ENCODE measurements at places on chromosomes 3 and 15.

DNA sequence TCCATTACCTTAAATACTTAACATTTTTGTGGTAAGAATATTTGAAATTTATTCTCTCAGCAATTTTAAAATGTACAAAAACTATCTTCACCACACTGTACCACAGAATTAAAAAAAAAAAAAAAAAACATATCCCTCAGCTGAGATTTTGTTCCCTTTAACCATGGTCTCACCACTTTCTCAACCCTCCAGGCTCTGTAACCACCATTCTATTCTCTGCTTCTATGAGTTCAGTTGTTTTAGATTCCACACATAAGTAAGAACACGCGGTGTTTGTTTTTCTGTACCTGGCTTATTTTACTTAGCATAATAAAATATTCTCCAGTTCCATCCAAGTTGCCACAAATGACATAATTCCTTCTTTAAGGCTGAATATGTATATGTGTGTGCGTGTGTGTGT is 41.5 kb downstream of the CSNK1G1 start:
- no peak for DNase-seq

- no peak for DNase-seq
These were observed 43.7 kb upstream of the NDUFB4 start for GRCh38 chr3:120552184-120553172.

- DNase-seq: no peak
These were observed 14.9 kb downstream of the CHST2 start for GRCh38 chr3:143134471-143134870.

- DNase-seq: no peak
These were observed 2.8 kb upstream of the ISG20 start for GRCh38 chr15:88636050-88636449.

DNA sequence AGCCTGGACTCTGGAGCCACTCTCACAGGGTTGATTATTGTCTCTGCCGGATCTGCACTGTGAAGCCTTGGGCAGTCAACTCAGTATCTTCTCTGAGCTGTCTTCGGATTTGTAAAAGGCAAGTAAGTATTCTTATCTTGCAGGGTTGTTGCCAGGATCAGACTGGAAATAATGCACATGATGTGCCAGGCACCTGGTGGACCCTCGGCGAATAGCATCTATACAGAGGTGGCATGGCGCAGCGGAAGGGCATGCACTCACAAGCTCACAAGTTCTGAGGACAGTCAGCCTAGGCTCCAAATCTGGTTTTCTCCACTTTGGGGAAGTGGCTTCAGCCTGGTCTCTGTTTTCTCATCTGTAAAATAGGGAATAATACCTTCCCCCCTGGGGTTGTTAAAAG is 113.9 kb downstream of the SRGAP3 start:
- DNase-seq: no peak

DNA sequence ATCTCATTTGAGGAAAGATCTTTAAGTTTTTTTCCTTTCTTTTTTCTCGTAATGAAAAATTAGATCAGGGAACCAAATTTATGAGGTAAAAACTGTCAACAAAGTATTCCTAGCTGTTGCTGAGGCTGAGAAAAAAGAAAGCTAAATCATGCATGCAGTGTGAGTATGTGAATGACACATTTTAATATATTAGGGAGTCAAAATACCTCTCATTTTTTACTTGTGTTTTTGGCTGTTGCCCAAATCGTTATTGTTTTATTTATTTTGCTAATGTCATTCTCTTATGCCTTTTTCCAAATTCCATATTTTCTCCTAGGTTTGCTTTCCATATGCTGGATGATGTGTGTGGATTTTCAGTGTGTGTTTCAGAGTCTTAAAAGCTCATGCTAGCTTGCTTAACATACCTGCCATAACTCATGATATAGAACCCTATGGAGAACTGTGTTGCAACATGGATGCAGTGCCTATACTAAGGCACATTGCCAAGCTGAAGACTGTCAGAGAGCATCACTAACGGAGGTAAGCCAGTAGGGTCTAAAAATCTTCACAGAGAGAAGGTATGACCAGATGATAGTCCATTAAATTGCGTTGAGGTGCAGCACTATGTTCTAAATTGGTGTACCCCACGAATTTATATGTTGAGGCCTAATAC is 629.5 kb upstream of the KCNMB2 start:
- DNase-seq: no peak

- DNase-seq: no peak
These were observed 86.1 kb downstream of the XXYLT1 start for GRCh38 chr3:195184716-195185421.

- DNase-seq: no peak
These were observed 93.0 kb downstream of the PGPEP1L start for GRCh38 chr15:98914626-98915025.

- no peak for DNase-seq
These were observed 191.6 kb downstream of the SV2B start for GRCh38 chr15:91291673-91292072.

GRCh38 chr3:98445949-98446406 is 17.0 kb upstream of the OR5K1 start:
- no peak for DNase-seq

DNA sequence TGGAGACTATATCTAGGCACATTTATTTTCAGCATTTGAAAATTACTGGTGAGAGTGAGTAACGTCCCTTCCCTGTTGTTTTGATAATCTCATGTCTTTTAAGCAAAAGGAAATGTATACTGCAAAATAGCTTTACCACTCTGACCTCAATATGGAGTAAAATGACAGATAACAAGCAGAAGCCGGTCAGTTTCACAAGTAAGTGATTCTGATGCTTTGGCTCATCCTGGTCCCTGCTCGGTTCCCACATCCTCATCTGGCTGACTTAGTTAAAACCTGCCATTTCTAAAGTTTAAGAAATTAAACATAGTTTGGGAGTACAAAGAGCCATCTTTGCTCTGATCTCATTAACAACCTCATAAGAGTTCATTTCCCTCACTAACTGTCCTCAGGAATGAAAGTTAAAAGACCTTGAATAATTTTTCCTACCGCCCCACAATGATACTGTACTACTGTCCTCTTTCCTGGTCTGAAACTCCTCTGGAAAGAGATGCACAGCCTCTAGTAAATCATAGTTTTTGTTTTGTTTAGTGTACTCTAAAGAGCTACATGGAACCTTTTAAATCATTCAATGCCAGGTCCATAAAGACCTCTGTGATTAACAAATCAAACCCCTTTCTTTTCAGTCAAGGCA is 72.3 kb upstream of the ICE2 start:
- DNase-seq: no peak

DNA sequence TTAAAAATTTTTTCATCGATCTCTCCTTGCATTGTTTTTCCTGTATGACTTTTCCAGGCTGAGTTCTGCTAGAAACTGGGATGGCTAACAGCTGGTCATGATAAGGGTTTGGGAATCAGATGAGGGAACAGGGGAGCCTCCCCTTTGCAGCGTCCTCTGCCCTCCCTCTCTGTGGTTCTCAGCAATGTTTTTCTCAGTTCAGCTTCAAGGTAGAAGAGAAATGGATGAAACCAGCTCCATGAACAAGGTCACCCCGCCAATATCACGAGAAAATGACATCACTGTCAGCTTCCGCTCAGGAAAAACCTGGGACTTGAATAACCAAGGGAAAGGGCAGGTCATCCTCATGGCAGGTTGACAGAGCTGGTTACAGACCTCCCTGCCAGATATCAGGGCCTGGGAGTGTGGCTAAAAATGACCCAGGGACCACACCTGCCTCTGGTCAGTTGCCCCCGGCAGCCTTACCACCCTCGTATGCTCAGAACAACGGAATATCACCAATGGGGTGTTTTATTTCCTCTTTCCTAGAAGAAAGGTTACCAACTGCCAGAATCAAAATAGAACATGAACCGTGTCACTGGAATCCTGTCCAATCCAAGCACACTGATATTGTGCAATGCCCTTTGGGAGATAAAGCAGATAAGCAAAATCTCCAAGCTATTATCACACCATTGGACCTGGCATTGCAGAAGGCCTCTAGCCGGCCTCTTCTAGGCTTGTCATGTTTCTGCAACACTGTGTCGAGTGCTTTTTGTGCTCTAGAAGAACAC is 26.1 kb downstream of the LSM3 start:
- no peak for DNase-seq

- DNase-seq: no peak
These were observed 339.9 kb upstream of the BCHE start for GRCh38 chr3:166177130-166177529.

DNA sequence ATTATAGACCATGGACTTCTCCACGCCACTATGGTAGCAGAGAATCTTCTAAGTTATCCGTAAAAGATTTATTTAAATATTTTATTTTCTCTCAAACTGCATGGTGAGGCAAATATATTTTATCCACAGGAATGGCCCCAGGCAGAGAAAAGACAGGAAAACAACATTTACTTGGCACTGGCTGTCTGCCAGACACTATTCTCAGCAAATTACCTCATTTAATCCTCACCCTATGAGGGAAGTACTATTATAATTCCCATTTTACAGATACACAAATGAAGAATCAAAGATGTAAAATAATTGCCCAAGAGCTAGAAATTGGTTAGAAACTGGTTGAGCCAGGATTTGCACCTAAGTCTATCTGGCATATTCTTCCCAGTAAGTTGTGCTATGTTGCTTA is 361.4 kb upstream of the IL12A start:
- DNase-seq: no peak

- no peak for DNase-seq
These were observed 66.4 kb upstream of the TJP1 start for GRCh38 chr15:29888646-29889045.

DNA sequence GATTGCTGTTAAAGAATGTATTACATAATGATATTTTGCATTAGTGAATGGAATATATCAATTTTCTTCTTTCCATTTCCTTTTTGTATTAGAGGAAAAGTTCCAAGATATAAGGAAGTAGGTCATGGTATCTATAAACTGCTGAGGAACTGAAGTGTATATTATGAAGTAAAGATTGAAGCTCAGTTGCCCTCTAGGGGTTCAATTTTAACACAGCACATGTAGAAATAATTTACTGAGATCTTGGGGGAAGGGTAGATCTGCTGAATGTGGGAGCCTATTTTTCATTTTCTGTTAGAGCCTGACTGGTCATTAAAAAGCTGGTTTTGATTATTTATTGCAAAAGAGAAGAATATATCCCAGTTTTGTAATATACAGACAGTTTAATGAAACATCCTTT is 45.2 kb downstream of the CMC1 start:
- no peak for DNase-seq

DNA sequence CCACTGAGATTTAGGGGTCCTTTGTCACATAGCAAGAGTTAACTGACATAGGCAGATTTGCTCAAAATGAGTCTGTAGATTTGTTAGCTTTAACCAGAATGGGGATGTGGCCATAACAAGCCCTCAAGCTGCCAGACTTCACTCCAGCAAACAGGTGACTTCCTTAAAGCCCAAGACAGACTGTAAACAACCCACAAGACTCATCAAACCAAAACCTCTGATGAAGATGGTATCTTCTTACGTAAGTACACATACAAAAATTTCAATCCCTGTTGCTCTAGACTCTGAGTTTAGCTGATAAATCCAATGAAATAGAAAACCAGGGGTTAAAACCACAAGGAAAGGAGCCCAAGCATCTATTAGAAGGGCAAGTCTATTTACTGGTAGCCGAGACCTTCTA is 18.2 kb upstream of the ZBTB20 start:
- no peak for DNase-seq

- no peak for DNase-seq
These were observed 156.3 kb upstream of the UBE2E1 start for GRCh38 chr3:23649448-23649847.

DNA sequence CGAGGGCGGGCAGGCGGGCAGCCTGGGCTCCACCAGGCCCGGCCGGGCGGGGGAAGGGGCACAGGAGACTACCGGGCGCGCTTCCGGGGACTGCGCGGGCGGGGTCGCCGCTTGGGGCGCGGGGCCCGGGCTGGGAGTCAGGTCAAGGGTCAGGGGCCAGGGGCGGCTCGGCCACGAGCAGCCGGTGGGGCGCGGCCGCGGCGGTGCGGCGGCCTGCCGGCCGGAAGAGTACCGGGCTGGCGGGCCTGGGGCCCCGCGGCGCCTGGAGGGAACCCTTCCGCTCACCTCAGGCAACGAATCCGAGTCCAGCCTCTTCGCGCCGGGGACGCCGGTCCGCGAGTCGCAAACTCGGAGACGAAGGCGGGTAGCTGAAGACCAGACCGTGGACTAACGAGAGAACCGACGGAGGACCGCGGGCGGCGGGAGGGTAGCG is 225 bp downstream of the RHOA start:
- DNase-seq: peak; percentile 55

GRCh38 chr3:69324362-69325025 is 61.4 kb downstream of the FRMD4B start:
- peak; percentile 17 for DNase-seq

DNA sequence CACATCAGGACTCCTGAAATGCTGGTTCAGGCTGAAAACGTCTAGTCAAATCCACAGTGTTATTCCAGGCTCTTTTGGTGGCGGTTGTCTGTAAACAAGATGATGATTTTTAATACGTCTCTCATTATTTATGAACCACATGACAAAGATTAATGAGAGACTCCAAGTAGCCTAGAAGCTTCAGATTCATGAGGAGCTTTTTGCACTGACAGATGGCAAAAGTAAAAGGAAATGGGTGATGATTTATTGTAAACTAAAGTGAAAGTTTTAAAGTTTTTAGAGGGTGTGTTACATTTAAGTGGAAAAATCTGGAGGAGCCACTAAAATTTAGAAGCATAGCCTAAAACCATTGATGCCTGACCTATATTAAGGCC is 77.0 kb downstream of the BBX start:
- DNase-seq: no peak

- no peak for DNase-seq
These were observed 546.2 kb downstream of the GRM7 start for GRCh38 chr3:7407107-7407506.

DNA sequence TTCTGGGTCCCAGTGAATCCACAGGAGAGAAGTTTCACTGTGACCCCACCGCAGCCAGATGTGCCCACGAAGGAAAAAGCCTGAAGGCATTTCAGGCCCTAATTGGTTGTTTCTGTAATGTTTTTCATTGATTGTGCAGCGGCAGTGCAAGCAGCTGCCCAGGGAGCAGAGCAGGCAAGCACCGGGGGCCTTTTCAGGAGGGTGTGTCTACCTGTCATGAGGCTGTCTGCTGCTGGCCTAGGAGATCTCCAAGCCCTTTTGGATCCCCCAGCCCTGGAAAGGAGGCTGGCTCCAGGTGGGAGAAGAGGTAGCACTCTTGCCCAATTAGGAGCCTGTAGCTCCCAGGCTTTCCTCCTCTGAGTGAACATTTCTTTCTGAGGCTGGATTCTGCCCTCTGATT is 108.8 kb downstream of the EPHB1 start:
- DNase-seq: no peak

- DNase-seq: no peak
These were observed 58.0 kb downstream of the ITPR1 start for GRCh38 chr3:4551051-4551711.

DNA sequence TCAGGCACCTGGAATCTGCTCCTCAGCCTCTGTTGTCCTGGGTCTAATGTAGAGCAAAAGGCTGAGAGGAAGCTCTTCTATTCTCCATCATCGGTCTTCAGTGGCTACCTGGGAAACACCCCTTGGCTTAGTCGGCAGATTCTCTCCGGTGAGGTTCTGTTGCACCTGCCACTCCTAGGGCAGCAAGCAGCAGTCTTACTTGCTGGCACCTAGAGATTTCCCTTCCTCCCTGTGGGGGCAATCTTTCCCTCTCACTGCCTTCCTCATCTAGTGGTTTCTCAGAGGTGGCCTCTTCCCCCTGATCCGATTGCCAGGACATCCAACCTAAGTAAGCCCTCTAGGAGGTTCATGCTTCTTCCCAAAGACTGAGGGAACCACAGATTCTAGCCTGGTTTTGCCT is 60.8 kb downstream of the PLS1 start:
- no peak for DNase-seq
